Stimulated activated CD8-positive, alpha-beta memory T cell treated with anti-CD3 and anti-CD28 coated beads, Interleukin-7, amount 100 ng/mL, for 1 hour (primary cell): ENCODE measurements at places on chromosomes 12 and 14.
A peak's percentile ranks its signal among the peaks of the same experiment; 100 is the strongest.

- no peak for DNase-seq
These were observed 1.6 kb downstream of the STXBP6 start for GRCh38 chr14:25048170-25049016.

DNA sequence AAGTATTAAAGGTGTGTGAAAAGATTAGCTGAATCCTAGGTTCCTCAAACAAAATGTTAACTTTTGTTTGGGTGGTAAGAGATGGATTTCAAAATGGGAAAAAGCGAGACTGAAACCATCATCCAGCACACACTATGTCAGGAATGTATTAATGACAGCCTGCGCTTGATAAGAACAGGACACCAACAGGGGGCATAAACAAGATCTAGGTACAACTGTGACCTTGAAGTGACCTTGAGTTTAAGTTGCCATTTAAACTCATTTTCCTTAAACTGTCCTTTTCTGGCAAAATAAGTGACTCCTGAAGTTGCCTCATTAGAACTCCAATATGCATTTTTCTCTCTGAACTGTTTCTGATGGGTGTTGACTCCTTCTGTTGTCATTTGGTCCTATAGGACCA lies 17.1 kb downstream of the PRKCH start:
- DNase-seq = no peak

- no peak for DNase-seq
These were observed 193.1 kb downstream of the APAF1 start for GRCh38 chr12:98838231-98838647.

- DNase-seq = peak; percentile 41
These were observed 28.8 kb downstream of the RPGRIP1 start for GRCh38 chr14:21308479-21309237.
